ENCODE measurements at places on chromosomes 11 and 22.

- no peak for DNase-seq
These were observed 6.0 kb downstream of the OR2AT4 start for GRCh38 chr11:75090671-75091177.

GRCh38 chr11:134049303-134049702, 19.6 kb upstream of the JAM3 start:
- DNase-seq: no peak

DNA sequence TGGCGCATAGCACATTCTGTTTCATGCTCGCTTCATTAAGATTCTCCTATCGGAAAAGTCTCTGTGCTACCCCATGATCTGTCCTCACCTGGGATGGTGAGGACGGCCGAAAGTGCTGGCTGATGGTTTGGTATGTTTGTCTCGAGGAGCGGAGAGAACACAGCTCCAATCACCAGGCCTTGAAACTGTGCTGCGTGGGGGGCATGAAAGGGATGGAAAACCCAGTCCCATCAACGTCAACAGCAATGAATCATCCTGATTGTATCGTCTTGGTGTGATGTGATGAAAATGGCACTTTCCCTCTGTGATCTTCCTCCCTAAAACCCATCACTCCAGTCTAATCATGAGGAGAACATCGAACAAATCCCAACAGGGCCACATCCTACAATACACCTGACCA, 8.4 kb downstream of the FXYD6 start:
- DNase-seq: no peak

DNA sequence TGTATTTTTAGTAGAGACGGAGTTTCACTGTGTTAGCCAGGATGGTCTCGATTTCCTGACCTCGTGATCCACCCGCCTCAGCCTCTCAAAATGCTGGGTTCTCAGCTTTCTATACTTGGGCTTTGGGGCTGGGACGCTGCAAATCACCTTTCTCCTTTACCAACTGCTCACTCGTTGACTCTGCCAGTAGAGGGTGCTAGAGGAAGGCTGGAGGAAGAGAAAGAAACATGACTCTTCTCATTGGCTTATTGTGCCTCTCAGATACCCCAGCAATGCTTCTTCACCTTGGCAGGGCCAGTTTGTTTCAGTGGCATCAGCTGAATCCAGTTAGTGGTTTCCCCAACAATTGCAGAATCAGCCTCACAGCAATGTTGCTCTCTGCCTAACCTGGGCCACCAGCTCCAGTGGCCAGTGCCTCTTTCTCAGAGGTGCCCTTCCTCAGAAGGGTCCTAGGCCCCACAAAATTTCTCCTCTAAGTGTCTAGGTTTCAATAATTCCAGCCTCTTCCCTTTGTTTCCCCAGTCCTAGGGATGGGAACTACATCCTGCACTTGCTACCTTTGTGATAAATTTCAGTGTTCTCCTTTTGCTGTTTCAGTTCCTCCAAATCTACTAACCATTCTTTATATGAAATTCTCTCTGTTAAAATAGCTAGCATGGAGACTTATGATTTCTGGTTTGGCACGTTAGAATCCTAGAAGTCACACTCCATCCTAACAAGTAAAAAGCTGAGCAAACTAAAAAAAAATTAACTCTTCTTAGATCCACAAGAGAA, 71.5 kb upstream of the VSTM5 start:
- DNase-seq: no peak

GRCh38 chr22:49863931-49864330, 10.3 kb downstream of the ZBED4 start:
- DNase-seq: no peak

Measured in hippocampal formation (tissue), 2 donors.